Renal pelvis (tissue), 12 donors: ENCODE measurements at places on chromosomes 6 and 20.
A peak's percentile ranks its signal among the peaks of the same experiment; 100 is the strongest.

DNA sequence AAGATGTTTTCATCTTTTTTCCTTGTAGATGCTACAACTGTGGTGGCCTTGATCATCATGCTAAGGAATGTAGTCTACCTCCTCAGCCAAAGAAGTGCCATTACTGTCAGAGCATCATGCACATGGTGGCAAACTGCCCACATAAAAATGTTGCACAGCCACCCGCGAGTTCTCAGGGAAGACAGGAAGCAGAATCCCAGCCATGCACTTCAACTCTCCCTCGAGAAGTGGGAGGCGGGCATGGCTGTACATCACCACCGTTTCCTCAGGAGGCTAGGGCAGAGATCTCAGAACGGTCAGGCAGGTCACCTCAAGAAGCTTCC lies 101.5 kb downstream of the POPDC3 start:
- DNase-seq: no peak

- no peak for DNase-seq
Observed at GRCh38 chr6:167682125-167682524, 144.6 kb upstream of the AFDN start.

- DNase-seq: no peak
Observed at GRCh38 chr6:117276778-117277316, 11.5 kb downstream of the VGLL2 start.

DNA sequence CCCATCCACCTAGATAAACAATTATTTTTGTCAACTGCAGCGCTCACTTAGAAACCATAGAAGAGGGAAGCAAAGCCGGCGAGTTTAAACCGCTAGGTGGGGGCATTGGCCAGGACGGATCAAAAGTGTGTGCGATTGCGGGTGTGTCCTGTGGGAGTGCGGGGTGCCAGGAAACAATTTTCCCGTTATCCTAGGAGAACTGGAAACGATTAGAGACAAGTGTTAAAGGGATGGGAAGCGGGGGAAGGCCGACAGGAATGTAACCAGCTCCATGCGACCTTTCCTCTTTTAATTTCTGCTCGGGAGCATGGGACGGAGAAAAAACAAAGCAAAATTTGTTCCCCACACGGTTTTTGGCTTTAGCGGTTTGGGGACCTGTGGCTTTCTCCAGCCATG lies 2.8 kb upstream of the HTR1B start:
- peak; percentile 57 for DNase-seq

DNA sequence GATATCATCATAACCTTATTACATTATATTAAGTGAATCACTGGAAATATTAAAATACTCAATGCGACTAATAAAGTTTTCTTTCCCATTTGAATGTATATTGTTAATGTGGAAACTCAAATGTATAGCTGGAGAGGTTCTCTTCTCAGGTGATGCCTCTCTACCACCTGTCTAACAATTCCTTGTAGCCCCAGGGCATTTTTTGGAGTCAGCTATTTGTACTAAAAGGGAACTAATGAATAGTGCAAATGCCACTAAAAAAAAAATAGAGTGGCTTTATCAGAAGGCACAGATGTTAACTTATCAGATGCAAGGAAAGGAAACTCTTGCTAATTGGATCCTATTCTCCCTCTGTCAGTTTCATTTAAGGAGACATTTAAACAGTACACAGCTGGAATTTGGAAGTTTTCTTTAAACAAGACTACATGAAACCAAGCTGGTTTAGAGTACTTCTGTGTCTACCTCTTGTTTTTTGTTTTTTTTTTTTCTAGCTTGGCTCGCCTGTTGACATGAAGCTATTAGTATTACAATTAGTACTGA lies 897.0 kb upstream of the SLC35B3 start:
- DNase-seq: no peak
